WTC11 (cell line): ENCODE measurements at places on chromosomes 11 and 22.
A peak's percentile ranks its signal among the peaks of the same experiment; 100 is the strongest.

DNA sequence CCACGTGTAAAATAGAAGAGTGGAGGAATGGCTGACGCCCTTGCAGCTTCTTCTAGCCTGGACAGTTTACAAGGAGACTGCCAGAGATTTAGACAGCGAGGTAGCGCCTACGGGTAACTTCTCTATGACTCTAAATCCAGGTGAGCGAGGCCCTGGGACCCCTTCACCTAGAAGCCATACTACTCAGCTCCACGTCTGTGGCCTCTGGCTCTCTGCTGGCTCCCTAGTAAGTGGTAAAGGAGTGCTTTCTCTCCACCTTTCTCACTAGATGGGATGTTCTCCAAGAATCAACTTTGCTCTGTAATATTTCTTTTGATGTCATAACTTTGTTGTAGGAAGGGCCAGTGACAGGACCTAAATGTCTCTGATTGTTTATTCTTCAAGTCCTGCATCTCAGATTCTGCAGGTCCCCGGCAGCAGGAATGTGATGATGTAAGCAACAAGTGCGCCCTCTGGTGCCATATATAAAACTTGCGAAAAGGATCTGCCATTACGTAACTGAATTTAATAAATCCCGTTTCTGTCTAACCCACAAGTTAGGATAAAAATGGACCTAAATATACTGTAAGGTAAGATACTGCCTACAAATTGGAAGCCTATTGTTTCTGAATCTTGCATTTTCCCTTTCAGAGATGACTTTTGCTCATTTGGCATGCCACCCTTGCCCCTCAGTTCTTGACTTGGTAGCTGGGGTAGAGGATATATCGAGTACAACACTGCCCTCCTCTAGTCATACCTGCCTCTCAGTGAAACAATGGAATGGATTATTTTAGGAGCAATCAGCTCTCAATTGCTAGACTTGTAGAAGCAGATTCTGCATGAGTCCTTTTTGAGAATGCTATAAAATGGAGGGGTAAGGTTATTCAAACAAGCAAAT is 11.0 kb upstream of the PTPN5 start:
- DNase-seq: peak; percentile 45

GRCh38 chr22:22369964-22370270 is 125.3 kb downstream of the VPREB1 start:
- DNase-seq: no peak

DNA sequence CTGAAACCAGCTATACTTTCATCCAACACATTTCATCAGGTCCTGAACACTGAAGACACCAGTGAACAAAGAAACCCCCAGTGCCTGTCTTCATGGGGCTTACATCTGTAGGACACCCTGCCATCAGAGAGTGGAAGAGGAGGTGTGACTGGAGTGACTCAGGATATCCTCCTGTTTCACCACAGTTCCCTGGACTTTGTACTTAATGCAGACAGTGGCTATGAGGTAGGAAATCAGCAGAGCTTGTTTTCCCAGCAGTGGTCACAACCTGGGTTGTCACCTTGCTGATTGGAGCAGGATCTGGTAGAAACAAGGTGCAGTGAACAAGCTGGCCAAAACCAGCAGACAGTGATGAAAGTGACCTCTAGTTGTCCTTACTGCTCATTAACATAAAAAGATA is 128.8 kb downstream of the KIRREL3 start:
- DNase-seq: no peak

- DNase-seq: no peak
Measured at GRCh38 chr11:132058211-132058772, 687.9 kb downstream of the NTM start.

DNA sequence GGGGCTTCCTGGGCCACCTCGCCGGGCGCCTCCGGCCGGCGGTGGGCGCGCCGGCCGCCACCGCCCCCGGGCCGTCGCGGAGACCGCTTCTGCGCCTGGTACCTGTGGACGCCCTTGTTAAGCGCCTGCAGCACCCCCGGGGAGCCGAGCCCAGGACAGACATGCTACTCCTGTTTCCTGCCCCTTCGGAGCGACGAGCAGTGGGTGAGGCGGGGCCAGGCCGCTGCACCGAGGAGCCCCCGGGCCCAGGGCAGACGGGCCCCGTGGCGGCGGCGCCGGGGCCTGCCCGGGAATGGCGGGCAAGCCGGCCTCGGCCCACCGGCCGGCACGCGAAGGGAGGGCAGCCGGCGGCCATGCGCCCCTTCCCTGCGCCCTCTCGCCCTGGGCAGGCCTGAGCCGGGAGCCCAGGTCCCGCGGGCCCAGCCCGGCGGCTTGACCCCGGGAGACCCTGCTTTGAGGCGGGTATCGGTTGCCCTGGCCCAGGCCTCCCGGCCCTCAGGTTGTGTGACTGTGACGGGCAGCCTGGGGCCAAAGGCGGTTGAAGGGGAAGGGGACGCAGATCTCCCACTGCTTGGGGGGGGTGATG is 789 bp upstream of the KDM2A start:
- peak; percentile 64 for DNase-seq

DNA sequence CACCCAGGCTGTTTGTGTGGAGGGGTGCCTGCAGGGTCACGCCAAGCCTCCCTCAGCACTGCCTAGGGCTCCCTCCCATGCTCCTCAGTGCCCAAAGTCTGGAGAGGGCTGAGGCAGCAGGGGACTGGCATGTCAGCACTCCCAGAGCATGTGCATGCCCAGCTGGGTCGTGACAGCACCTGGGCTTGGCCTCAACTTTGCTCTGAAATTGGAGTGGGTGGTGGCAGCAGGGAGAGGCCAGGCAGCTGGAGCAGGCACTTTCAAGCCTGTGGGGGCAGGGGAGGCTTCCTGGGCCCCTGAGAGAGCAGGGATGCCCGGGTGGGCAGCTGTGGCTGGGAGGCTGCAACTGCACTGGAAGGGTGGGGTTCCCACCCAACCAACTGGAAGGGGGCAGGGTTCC is 35.6 kb upstream of the DDX10 start:
- DNase-seq: no peak

DNA sequence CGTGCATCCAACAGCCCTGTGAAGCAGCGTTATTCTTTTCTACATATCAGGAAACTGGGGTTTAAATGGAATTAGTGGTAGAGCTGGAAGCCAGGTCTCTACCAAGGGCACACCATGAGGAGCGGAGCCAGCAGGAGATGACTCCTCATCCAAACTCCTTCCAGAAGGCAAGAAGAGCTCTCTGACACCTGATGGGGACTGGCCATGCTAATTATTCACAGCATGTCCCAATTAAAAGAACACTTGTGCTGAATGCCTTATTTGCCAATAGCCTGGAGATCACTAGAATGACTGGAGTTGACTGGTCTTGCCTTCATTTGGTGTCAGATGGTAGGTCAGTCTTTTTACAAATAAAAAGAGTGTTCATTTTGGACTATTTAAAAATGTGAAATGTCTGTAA is 32.9 kb upstream of the SLN start:
- DNase-seq: no peak

GRCh38 chr11:128938156-128938885 is 4.3 kb downstream of the TP53AIP1 start:
- DNase-seq: no peak

- DNase-seq: no peak
Measured at GRCh38 chr22:27399161-27399560, 402.4 kb downstream of the MN1 start.

DNA sequence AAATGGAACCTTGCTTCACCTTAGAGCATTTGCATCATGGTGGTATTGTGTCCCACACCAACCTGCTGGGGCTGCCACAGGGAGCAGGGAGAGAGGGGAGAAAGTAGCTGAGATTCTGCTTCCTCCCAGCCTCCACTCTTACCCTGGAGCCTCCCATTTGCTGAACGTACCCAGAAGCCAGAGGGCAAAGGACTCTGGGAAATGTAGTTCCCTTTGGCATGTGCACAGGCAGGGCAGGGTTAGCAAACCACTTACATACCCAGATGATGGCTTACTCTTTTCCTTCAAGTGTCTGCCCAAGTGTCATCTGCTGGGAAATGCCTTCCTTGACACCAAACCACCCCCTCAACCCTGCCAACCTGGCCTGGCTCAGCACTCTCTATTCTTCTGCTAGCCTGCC is 16.9 kb downstream of the SMIM38 start:
- no peak for DNase-seq

DNA sequence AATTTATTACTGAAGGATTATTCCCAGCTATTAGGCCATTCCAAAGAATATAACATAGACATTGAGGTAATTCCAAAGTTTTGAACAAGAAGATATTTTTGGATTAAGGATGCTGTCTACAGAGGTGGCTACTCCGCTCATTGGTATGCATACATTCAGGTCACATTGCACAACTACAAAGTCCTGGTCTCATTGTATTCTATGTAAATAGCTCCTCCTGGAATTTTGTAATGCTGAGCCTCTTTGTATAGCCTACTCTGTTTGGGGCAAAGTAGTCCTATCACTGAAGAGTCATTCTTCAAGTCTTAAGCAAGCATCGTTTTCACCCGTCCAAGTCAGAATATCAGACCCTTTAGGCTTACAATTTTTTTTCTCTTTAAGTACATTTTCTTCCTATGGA is 142.4 kb downstream of the KIF18A start:
- no peak for DNase-seq

GRCh38 chr11:36485298-36486002 is 24.6 kb downstream of the TRAF6 start:
- DNase-seq: no peak

- no peak for DNase-seq
Measured at GRCh38 chr11:16737818-16738192, 642 bp upstream of the C11orf58 start.

DNA sequence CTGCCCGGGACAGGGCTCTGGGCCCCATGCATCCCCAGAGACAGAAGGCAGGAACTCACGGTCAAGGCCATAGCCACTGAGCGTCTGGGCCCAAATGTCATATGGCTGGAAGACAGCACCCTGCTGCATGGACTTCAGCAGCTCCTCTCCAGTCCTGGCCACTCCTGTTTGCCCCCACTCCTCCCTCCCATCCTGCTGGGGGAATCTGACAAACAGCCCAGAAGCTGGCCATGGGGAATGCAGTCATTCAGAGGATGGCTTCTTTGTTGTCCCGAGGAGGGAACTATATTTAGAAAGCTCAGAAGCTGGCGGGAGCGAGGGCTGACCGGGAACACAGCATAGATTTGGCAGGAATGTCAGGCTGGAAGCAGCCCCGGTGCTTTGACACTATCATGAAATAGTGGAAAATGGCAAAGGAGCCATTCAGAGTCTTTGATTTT is 35.0 kb downstream of the DKK3 start:
- no peak for DNase-seq

- no peak for DNase-seq
Measured at GRCh38 chr11:111077530-111078322, 167.8 kb upstream of the POU2AF2 start.

GRCh38 chr11:16945671-16946469 is 68.3 kb downstream of the PLEKHA7 start:
- peak; percentile 45 for DNase-seq

GRCh38 chr11:6637871-6638270 is 17.7 kb downstream of the DCHS1 start:
- DNase-seq: no peak

DNA sequence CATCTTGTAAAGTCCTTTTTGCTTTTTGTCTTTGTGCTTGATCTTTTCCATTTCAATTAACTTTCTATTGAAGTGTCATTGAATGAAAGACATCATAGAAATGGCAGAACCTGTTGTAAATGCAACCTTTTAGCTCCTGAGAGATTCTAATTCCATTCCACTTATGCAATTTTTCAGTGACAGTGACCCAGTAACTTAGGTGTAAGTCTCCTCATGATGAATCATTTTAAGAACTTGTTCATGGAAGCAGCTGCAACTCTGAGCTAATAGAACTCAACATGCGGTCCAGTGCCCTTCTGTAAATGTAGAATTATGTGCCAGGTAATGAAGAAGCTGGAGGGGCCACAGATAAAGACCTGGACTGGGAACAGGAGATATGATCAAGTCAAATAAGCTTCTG is 398.3 kb upstream of the SYN3 start:
- DNase-seq: no peak
